ENCODE measurements at places on chromosomes 2 and 18. TPM values are rescaled to one million over a fixed set of nuclear protein-coding genes. Genes with fewer than 3 reads are reported as not detected.

REG3A gene
- not detected for total RNA-seq

IL36RN gene
- not detected for total RNA-seq

NXPH2 gene
- not detected for total RNA-seq

B4GALT6 gene
- 2.0 TPM for total RNA-seq

MROH2A gene
- not detected for total RNA-seq

CHAC2 gene
- total RNA-seq, result 3.4 TPM
